Myometrial cell (primary cell): ENCODE measurements at places on chromosomes 2 and 18. TPM values are rescaled to one million over a fixed set of nuclear protein-coding genes. Genes with fewer than 3 reads are reported as not detected.

The GYPC gene
- total RNA-seq = 71.8 and 93.1 TPM in 2 replicates

The SULT1C2 gene
- not detected in 2 replicates for total RNA-seq

The EGR4 gene
- total RNA-seq = not detected in 2 replicates

The ANKRD30B gene
- not detected in 2 replicates for total RNA-seq

The STK17B gene
- 21.3 and 25.2 TPM in 2 replicates for total RNA-seq

The RSAD2 gene
- total RNA-seq = not detected in 2 replicates

The HOXD11 gene
- 6.6 and 9.4 TPM in 2 replicates for total RNA-seq

The TUBA3E gene
- total RNA-seq = not detected in 2 replicates

The FAM228A gene
- total RNA-seq = under 0.01 TPM in 1 of 2 replicates, not detected in the other

The ELAC1 gene
- total RNA-seq = 6.4 and 7.5 TPM in 2 replicates

The SDC1 gene
- 25.1 and 26.1 TPM in 2 replicates for total RNA-seq

The SP5 gene
- not detected in 2 replicates for total RNA-seq

The COLEC12 gene
- 0.18 and 0.29 TPM in 2 replicates for total RNA-seq

The GCG gene
- total RNA-seq = not detected in 2 replicates

The CD207 gene
- total RNA-seq = not detected in 2 replicates

The RIT2 gene
- not detected in 2 replicates for total RNA-seq

The COL5A2 gene
- 517 and 572 TPM in 2 replicates for total RNA-seq

The MYO1B gene
- 43.4 and 45.0 TPM in 2 replicates for total RNA-seq

The COL3A1 gene
- 2,539 and 2,849 TPM in 2 replicates for total RNA-seq

The HTR2B gene
- 5.5 and 6.4 TPM in 2 replicates for total RNA-seq

The PIKFYVE gene
- total RNA-seq = 13.8 and 21.3 TPM in 2 replicates

The ALPG gene
- not detected in 2 replicates for total RNA-seq

The NT5C1B gene
- total RNA-seq = not detected in 2 replicates

The TNFAIP6 gene
- total RNA-seq = 56.5 and 64.5 TPM in 2 replicates

The C2orf78 gene
- total RNA-seq = not detected in 2 replicates

The TBR1 gene
- not detected in 2 replicates for total RNA-seq

The SLC9A4 gene
- total RNA-seq = not detected in 2 replicates

The MOGAT1 gene
- not detected in 2 replicates for total RNA-seq

The DHRS9 gene
- 2.0 TPM in 1 of 2 replicates, not detected in the other for total RNA-seq

The POMC gene
- 4.1 and 4.3 TPM in 2 replicates for total RNA-seq

The RAB31 gene
- total RNA-seq = 18.6 and 21.0 TPM in 2 replicates

The TFCP2L1 gene
- total RNA-seq = not detected in 2 replicates

The RESP18 gene
- total RNA-seq = not detected in 2 replicates

The CREG2 gene
- total RNA-seq = 0.18 and 0.58 TPM in 2 replicates

The DSG4 gene
- not detected in 2 replicates for total RNA-seq

The RAD51AP2 gene
- not detected in 2 replicates for total RNA-seq

The EFEMP1 gene
- 37.8 and 48.2 TPM in 2 replicates for total RNA-seq

The UCN gene
- not detected in 2 replicates for total RNA-seq

The ZAP70 gene
- total RNA-seq = not detected in 2 replicates
